Right ventricle myocardium superior (tissue), 1 donor: ENCODE measurements at places on chromosomes 5 and 9.
A peak's percentile ranks its signal among the peaks of the same experiment; 100 is the strongest.

- DNase-seq, result no peak
These were observed 1146.8 kb downstream of the MAT2B start for GRCh38 chr5:164652276-164652660.

DNA sequence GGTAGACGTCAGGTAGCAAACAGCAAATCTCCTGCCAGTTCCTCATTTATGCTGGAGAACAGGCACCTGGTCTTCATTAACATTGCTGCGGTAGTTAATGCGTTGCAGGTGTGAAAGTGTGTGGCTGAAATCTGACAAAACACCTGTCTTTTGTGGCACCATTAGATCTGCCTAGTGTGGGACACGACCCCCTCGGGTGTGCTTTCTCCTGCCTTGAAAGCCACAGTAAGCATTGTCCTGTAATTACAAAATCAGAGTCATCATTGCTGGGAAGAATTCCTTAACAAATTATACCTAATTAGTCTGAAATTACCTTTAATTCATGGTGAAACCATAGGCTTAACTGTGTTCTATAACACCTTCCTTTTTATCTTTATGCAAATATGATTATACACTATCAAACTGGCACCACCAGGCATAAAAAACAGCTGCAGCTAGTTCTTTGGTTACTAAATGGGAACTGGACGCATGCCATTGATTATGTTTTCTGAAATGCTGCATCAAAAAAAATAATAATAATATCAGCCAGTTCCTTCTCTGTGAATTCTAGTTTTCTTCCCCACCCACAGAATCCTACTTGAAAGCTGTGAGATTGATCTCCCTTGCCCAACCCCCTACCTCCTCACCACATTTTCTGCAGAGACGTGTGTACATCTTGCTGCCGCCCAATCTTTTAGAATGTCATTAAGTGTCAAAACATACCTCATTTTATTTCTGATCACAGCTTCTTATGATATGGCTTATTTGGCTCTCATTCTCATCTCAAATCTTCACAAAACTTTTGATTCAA, 374.0 kb downstream of the NFIB start:
- DNase-seq, result no peak

- no peak for DNase-seq
These were observed 530.0 kb downstream of the SEMA5A start for GRCh38 chr5:9015937-9016270.

DNA sequence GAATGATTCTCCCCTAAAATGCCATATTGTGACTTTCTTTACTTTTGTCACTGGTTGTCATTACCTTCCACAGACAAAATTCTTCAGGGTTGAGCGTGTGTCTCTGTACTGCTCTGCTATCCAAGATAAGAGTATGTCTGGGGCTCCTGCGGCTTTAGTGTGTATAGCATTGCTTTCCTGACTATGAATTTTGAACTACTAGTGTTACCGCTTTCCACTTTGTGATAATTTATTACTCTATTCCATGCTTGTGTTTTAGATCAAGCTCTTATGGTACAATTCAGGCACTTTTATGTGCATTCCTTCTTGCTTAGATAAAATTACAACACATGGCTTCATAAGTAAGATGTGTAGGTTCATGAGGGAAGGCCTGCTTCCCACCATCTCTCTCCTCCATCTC, 51.5 kb upstream of the MEF2C start:
- no peak for DNase-seq

- DNase-seq, result no peak
These were observed 218.6 kb downstream of the PAPPA start for GRCh38 chr9:116372081-116372673.

DNA sequence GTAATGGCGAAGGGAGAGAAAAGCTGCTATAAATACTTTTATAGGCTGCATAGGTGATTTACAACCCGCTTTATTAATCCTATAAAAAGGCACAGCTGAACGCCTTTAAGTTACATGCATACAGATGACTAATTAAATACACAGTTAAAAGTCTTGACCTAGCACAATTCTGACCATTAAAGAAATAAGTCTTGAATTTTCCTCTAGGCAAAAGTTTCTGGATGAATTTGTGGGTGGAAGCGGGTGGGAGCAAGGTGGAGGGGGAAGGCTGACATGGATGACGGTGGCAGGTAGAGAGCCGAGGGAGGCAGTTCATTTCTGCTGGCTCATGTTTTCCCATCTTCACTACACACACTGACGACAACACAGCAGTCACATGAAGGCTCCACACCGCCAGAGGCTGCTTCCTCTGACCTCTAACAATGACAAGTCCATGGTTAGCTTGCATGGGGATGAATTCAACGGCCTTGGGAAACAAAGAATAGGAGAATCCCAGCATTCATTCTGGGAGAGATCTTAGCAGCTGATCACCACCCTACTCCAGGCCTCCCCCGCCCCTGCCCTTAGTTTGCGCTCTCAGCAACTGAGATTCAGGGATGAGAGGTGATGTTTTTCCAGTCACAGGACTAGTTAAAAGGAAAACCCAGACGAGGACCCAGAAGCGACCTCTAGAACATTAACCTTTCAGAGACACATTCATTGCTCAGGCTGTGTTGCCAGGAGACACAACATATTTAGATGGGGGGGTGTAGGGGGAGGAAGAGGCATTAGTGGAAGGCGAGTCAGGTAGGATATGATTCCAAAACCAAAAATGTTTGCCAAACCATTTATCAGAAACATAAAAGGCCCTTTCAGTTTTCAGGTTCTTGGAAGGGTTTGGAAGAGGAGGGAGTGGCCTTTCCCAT, 329.3 kb downstream of the PIK3R1 start:
- DNase-seq, result no peak

DNA sequence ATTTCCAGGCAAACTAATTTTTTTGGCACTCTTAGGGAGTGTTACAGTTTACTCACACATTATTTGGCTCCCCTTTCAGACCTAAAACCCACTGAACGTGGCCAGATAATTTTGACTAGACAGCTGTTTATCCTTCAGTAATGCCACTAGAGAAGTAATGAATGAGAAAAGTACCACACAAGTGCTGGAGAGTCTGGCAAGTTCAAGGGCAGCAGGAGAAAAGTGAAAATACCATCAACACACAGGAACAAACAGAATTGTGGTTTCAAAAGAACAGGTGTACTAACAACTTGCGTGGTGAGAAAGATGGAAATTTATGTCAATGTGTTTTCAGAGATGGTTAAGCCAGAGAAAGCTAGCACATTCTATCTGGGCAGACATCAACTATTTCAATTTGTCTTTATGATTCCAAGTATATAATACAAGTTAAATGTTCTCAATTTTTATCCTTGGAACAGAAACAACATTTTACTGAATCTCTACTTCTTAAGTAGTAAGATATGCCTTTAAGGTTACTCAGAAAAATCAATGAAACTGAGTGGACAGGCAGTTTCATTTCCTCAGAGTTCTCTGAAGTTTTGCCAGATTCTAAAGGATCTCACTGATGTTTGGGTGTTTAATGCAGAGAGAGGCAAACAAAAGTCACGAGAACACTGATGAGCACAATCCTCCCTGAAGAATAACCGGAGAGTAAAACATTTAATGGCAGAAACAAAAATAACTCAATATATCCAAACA, 91.0 kb downstream of the ARSB start:
- no peak for DNase-seq

- no peak for DNase-seq
These were observed 532.2 kb upstream of the TUSC1 start for GRCh38 chr9:26210338-26210851.

DNA sequence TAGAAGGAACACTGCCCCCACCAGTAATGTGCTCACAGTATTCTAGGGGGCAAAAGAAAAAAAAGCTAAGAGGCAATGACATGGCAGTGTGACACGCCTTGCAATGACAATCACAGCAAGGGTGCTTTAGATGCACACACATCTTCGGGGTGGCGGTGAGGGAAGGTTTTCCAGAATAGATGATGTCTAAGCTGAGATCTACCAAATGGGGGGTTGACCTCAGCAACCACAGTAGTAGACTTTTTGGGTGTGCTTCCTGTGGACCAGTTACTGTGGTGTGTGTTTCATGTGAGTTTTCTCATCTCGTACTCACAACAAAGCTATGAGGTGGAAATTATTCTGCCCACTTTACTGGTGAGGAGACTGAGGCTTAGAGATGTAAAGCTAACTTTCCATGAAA, 10.2 kb upstream of the IL12B start:
- no peak for DNase-seq

- DNase-seq, result peak; percentile 29
These were observed 4.8 kb downstream of the GFPT2 start for GRCh38 chr5:180348336-180348735.

DNA sequence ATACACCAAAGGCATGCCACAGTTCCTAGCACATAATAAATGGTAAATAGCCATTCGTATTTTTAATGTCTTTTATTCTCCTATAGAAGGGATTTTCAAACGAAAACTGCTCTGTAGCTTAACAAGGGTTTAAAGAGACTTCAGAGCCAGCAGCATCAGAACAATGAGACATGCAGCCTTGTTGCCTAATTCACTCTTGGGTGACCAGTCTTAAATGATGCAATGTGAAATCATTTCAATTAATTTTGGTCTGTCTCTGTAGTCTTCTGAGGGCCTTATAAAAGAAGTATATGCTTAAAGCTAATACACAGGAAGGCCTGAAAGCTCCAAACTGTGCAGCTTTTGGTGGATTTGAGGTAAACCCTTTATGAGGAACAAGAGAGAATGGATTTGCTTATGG, 888.8 kb upstream of the WWC1 start:
- DNase-seq, result no peak

GRCh38 chr9:131179561-131180219, 54.3 kb downstream of the NUP214 start:
- DNase-seq, result no peak

GRCh38 chr5:53364061-53364460, 116.4 kb upstream of the FST start:
- no peak for DNase-seq

DNA sequence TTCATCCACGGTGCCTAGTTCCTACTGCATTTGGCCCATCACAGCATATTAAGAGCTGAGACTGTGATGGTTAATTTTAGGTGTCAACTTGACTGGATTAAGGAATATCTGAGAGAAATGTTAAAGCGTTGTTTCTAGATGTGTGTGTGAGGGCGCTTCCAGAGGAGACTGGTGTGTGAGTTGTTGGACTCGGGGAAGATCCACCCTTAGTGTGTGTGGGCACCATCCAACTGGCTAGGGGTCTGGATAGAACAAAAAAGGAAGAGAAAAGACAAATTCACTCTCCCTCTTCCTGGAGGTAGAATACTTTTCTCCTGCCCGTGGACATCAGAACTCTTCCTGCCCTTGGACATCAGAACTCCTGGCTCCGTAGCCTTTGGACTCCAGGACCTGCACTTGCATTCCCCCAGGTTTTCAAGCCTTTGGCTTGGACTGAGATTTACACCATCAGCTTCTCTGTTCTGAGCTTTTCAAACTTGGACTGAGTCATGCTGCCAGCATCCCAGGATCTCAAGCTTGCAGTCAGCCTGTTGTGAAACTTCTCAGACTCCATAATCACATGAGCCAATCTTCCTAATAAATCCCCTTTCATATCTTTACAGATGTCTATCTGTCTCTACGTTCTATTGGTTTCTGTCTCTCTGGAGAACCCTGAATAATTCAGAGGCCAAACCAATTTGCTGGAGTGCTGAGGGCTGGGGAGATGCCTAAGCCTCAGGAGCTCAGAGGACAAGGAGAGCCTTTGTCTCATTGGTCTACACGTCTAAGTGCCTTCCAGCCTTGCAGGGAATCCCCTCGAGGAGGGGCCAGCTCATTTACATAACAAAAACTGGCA, 164.5 kb downstream of the DCP2 start:
- no peak for DNase-seq

GRCh38 chr9:27864644-27865438, 291.6 kb upstream of the C9orf72 start:
- DNase-seq, result no peak

DNA sequence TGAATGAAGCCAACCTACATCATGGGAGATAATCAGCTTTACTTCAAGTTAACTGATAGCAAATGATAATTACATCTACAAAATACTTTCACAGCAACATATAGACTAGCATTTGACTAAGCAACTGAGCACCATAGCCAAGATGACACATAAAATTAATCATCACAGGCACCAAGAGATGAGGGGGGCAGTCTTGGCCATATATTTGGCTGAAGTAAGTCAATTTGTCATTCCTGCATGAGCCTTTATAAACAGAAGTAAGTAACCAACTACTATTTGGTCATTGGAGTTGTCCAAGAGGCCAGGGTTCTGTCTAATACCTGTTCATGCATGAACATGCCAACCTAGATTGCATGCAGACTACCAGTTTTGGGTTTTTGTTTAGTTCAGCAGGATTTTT, 53.6 kb downstream of the PDCD1LG2 start:
- DNase-seq, result no peak

DNA sequence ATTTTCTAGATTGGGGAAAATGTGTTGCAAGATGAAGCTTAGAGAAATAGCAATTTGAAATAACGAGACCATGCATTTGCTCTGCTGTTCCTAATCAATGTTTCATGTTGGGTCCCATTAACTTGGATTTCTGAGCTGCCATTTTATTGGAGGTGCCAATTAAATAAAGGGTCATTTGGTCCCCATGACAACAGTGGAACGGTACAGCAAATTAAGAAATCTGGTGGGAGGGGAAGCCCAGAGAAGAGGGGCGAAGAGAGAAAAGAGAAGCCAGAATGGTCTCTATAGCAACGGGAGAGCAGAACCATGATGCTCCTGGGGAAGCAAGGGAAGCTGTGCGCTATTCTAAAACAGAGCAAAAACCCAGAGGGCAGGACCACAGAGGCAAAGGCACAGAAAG, 120.2 kb downstream of the ENTREP1 start:
- DNase-seq, result no peak

DNA sequence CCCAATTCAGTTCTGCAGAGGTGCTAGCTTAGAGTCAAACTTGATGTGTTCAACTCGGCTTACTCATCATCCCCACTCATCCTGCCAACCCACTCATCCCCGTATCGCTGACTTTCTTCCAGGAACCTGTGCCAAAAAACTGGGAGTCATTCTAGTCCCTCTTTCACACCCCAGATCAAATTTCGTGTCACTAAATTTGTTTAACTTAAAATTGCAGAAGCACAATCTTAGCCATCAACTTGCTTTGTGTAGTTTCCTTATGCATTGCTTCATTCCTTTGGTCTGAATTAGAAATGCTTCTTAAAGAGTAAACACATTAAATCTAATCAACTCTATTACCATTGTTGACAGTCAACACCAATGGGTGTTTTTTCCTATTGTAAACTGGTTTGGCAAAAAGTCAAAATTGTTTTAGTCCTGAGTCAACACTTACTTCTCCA, 162.4 kb downstream of the TTC39B start:
- no peak for DNase-seq

GRCh38 chr9:77978086-77978781, 53.4 kb downstream of the GNAQ start:
- no peak for DNase-seq

- no peak for DNase-seq
These were observed 5.2 kb upstream of the CRB2 start for GRCh38 chr9:123350590-123351310.
